Breast epithelium (tissue), 4 donors: ENCODE measurements at places on chromosomes 7 and 10. TPM values are rescaled to one million over a fixed set of nuclear protein-coding genes. Genes with fewer than 3 reads are reported as not detected.
A peak's percentile ranks its signal among the peaks of the same experiment; 100 is the strongest.

Gene ORC5
- total RNA-seq: 26.5 TPM

DNA sequence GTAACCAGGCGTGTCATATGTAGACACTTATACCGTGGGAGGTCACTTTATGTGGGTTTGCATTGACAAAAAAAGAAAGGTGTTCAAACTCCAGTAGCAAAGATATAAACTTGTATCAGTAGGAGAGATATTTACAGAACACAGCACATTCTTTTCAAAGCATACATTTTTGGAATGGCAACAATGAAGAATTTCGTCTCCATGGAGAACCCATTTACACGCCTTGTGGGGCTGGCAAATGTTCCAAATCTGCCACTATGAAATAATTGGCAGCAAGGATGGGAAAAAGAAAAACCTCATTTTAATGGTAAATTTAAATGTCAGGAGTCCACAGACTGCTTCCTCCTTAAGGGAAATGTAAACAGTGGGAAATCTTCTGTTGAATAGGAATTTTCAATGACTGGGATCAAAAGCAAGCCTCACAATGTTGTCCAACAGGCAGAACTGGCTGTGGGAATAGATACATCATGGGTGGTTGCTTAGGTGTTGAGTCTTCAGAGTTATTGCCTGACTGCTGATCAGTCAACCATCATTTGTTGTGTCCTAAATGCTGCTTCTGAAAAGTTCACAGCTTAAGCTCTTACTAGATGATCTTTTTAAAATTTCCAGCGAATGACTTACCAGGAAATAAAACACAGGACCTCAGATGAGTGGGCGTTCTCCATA, 256.6 kb upstream of the SEMA3C start:
- no peak for DNase-seq

- no peak for DNase-seq
These were observed 26.2 kb downstream of the PAPOLB start for GRCh38 chr7:4835398-4836205.

Gene CCDC3
- 9.8 TPM for total RNA-seq

GRCh38 chr7:73823873-73824592, 6.8 kb upstream of the CLDN4 start:
- DNase-seq: no peak

DNA sequence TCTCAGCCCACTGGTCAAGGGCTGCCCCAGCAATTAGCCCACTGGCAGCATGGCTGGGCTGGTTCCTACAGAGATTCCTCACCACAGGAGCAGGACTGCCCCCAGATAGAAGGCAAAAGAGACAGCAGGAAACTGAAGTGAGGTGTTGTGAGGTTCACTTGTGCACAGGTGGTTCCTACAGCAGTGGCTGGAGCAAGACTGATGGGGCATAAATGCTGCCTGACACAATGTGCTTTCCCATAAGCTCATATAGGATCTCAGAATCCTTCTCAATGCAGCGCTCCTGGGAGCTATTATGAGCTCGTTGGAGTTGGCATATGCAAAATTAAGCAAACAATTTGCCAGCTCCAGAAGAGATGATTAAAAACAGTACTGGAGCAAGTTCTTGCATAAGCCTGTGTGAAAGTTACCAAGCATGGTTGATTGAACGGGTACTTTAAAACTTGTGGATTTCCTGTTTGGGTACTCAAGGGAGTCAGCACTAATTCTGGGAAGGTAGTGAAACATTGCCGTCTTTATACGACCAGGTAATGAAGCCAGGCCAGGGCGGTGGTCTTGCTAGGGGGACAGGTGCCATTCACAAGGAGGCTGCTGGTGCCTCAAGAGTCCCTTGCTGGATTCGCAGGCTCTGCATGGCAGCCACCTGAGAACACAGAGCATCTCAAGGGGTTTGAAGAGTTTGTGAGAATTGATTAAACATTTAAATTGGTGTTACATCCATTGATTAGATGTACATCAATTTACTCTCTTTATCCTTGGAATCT, 20.3 kb upstream of the PRKCQ start:
- DNase-seq: no peak

Gene CHAT
- not detected for total RNA-seq

DNA sequence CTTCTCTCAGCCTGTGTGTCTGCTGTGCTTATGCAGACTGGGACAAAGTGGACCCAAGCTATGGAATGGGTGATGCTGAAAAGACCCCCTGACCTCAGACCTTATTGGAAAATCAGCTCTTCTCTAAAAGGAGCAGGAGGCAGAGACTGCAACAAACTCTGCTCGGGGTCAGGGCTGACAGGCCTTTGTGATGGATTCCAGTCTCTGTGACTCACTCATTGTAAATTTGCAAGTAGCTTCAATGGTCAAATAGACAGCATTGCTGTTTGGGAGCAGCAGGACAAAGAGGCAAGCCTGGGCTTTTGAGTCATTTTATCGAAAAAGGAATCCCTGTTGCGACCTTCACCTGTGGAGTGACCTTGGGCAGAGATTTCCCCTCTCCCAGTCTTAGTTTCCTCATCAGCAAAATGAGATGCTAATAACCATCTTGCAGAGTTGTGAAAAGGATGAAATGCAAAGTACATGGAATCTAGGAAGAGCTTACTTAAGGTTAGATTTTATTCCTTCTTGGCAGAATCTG, 26.1 kb upstream of the GPR26 start:
- peak; percentile 9 for DNase-seq

GRCh38 chr7:124071843-124072242, 39.0 kb upstream of the TMEM229A start:
- DNase-seq: no peak

Gene COBL
- 37.3 TPM for total RNA-seq

- DNase-seq: no peak
These were observed 109.3 kb downstream of the TCF7L2 start for GRCh38 chr10:113059371-113059780.

Gene BAG3
- total RNA-seq: 17.1 TPM

- DNase-seq: peak; percentile 65
These were observed 1.9 kb downstream of the ACSL5 start for GRCh38 chr10:112375721-112376395.

GRCh38 chr10:36583690-36584089, 541.7 kb upstream of the ANKRD30A start:
- no peak for DNase-seq

- DNase-seq: no peak
These were observed 14.6 kb downstream of the PALS2 start for GRCh38 chr7:24587853-24588252.
